Coronary artery (tissue), 2 donors: ENCODE measurements at places on chromosomes 6 and 20.

DNA sequence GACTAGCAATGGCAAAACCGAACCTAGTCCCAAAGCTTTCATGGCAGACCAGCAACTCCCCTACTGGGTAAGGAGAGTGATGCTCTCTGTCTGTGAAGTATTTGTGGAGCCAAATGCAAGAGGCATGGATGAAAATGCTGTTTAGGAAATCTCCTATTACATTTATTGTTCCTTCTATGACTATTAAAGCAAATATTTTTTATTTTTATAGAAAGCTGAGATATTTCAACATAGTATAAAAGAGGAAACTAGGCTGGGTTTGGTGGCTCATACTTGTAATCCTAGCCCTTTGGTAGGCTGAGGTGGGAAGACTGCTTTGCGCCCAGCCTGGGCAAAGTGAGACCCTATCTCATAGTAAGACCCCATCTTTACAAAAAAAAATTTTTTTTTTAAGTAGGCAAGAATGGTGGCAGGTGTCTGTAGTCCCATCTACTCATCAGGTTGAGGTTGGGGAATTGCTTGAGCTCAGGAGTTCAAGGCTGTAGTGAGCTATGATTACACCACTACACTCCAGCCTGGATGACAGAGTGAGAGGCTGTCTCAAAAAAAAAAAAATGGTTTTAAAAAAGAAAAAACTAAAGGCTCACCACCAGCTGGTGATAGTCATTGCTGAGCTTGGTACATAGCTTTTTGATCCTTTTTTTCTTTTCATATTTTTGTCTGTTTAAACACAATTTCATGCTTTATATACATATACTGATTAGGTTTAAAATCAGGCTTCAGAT, 11.3 kb downstream of the KDM1B start:
- no peak for DNase-seq

- DNase-seq: no peak
These were observed 28.3 kb downstream of the MRS2 start for GRCh38 chr6:24431045-24431451.

DNA sequence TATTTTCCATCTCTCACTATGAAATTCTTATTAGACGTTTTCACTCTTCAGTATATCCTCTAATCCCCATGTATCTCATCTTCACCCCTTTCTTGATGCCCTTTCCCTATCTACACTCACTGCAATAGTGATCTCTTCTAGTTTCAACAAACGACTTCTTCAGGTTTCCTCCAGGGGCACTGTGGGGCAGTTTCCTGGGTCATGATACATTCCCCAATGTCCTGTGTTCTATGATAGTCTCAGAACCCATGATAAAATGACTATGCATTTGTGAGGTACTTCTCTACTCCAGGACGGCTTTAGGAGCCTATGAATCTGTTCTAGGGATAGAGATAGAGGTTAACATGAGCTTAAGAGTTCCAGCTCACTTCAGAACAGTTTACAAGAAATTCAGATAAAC, 183.3 kb downstream of the FOXC1 start:
- DNase-seq: no peak

DNA sequence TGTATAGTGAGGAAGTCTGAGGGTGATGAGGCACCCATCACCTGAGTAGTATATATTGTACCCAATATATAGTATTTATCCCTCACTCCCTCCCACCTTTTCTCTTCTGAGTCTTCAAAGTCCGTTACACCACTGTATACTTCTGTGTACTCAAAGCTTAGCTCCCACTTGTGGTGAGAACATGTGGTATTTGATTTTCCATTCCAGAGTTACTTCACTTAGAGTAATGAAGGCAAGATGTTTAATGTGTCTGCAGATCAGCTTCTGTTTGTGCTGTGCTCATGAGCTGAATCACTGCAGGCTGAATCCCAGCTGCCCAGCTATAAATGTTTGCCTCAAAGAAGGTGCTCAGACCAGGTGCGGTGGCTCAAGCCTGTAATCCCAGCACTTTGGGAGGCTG, 139.3 kb upstream of the FOXA2 start:
- no peak for DNase-seq
